ENCODE measurements at places on chromosomes 2 and 18.
A peak's percentile ranks its signal among the peaks of the same experiment; 100 is the strongest.

- no peak overlapping the region for H3K27ac ChIP-seq
- no peak overlapping the region for H3K4me3 ChIP-seq
- peaks cover 2% of the 10 kb centered on the region for H3K4me1 ChIP-seq
- no peak for DNase-seq
- H3K36me3 ChIP-seq = no peaks in the 10 kb centered on the region
Observed at GRCh38 chr2:43612944-43613343, 17.1 kb upstream of the THADA start.

- H3K36me3 ChIP-seq = no peaks in the 10 kb centered on the region
- no peak overlapping the region for H3K4me3 ChIP-seq
- no peak overlapping the region for H3K27ac ChIP-seq
- peaks cover 31% of the 10 kb centered on the region for H3K27me3 ChIP-seq
Observed at GRCh38 chr2:219628235-219628985, 980 bp downstream of the SLC4A3 start.

DNA sequence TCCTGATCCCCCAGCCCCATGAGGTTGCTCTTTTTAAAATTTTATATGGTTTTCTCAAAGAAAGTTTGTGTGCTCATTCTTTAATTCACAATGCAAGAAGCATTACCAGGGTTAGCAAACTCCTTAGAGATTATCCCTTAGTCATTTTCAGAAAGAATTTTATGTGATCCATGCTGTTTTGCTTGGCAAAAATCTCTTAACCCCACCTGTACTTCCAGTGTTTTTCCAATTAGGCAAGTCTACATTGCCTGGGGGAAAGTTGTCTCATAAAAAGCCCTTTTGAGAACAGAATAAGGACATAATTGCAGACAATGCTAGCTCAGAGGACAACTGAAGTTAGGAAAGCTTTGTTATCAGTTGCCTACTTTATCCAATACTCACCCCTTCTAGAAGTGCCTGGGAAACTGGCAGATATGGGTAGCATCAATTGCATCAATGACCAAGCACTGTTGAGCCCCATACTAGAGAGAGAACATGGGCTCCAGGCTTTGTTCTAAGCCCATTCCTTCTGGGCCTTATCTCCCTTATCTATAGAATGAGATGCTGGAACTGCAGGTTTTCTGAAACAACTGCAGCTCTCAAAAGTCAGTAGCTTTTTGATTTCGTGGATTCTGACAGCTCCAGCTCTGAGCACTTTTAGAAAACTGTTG lies 265.9 kb upstream of the SPHKAP start:
- DNase-seq = no peak
- no peaks in the 10 kb centered on the region for H3K4me1 ChIP-seq

DNA sequence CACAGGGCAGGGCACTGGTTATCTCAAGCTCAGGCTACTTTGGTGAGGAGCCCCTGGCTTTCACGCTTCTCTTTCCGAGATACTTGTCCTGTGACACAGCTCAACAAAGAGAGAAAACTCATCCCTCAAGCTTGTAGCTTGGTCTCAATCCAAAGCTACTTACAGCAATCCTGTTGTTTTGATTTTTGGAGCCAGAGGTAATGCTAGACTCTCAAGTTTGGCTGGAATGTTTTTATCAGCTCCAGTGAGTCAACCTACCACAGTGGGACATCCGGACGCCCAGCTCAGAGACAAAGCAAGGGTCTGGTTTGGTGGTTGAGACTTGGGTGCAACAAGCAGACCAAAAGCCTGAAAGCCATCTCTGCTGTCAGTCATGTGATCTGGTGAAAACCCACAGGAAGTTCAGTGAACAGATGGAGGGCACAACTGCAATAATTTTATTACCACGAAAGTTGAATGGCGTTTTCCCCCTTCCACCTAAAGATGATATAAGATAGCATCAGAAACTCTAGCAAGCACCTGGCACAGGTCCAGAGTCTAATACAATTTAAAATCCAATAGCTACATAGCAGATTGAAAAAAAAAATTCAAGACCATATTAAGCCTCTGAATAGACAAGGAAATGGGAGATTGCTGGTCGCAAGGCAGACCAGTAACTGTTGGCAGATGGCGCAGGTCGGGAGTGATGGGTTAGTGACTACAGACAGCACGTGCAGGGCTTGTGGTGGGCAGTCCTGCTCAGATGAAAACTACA lies 102.3 kb upstream of the SMAD7 start:
- H3K36me3 ChIP-seq = peaks cover 7% of the 10 kb centered on the region
- H3K27me3 ChIP-seq = no peaks in the 10 kb centered on the region
- no peak overlapping the region for H3K27ac ChIP-seq
- peaks cover 39% of the 10 kb centered on the region for H3K4me1 ChIP-seq
- DNase-seq = peak; percentile 46

- peak overlapping the region; percentile 38 for H3K4me3 ChIP-seq
- H3K27me3 ChIP-seq = no peaks in the 10 kb centered on the region
Observed at GRCh38 chr18:10530002-10530401, 4.2 kb downstream of the NAPG start.

DNA sequence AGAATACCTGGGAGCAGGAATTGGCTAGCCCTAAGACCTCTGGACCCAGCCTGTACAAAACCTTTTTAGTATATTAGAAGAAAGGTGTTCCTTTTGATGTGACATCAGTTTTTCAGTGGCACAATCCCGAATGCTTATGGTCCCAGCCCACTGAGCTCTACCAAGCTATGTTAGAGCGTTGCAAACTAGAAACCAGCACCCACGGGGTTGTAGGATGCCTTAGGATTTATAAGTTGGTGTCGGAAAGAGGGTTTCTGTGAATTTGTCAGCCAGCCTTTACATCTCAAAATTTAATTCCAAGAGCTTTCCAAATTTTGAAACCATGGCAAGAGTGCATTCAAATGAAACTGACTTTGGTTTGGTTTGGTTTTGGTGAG lies 499 bp upstream of the LMAN1 start:
- H3K4me1 ChIP-seq = peaks cover 34% of the 10 kb centered on the region
- no peaks in the 10 kb centered on the region for H3K27me3 ChIP-seq
- H3K4me3 ChIP-seq = peak overlapping the region; percentile 93
- H3K36me3 ChIP-seq = peaks cover 22% of the 10 kb centered on the region

GRCh38 chr2:207617011-207617671 lies 8.1 kb downstream of the METTL21A start:
- no peaks in the 10 kb centered on the region for H3K27me3 ChIP-seq
- no peak for DNase-seq
- no peak overlapping the region for H3K27ac ChIP-seq
- peaks cover 59% of the 10 kb centered on the region for H3K36me3 ChIP-seq

DNA sequence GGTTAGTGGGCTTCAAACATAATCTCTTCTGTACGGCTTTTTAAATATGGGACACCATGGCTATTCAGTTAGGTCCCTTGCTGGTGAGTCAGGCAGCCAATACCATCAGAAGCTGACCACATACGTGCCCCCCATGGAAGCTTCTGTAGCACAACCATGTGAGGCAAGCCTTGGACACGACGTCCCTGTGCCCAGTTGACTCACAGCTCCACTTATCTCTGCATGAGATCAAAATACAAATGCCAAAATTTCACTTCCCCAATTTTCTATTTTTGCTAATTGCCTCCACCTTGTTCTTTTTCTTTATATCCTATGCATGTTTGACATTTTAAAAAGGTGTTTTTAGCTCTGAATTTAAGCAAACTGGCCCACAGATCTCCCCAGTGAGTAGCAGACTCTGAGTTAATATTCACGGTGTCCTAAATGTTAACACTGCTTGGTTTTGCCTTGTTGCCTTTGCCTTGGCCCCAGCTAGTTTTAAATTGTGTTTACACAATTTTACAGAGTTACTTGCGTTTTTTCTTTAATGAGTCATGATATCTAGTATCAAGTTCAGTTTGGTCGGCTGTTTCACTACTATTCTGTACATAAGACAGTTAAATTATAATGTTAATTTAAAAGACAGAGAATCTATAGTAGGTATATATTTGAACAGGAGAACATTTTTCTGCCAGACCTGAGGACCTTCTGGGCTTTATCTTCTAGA lies 77.5 kb downstream of the CDCA7 start:
- H3K27ac ChIP-seq = no peak overlapping the region
- H3K27me3 ChIP-seq = peaks cover 39% of the 10 kb centered on the region
- DNase-seq = no peak
- H3K4me1 ChIP-seq = no peaks in the 10 kb centered on the region
- H3K36me3 ChIP-seq = no peaks in the 10 kb centered on the region
- no peak overlapping the region for H3K4me3 ChIP-seq

DNA sequence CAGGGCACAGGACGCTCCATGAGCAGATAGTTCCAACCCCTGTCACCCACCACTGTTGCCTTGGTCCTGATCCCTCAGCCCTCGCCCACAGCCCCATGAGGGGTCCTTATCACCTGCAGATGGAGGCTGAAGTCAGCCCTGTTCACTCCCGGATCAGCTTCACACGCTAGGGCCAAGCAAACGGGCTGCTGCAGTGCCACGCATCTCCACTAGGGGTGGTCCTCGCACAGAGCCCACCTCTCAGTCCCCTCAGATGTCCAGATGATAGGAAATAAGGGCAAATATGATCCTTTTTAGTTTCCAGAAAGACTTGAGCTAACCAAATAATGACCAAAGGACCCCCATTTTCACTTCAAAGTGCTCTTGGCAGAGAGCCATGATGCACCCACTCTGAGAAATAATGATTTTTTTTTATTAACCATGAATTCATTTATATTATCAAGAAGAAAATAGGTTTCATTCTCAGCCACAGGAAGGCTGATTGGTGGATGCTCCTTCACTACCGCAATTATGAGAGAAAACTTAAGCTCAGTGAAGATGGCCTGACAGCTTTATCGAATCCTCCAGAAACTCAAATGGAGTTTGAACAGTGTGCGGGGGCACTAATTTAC lies 71.9 kb upstream of the KLHL29 start:
- no peak overlapping the region for H3K4me3 ChIP-seq
- H3K36me3 ChIP-seq = no peaks in the 10 kb centered on the region
- no peak overlapping the region for H3K27ac ChIP-seq

- DNase-seq = no peak
- H3K27ac ChIP-seq = no peak overlapping the region
- no peaks in the 10 kb centered on the region for H3K36me3 ChIP-seq
- no peak overlapping the region for H3K4me3 ChIP-seq
- H3K4me1 ChIP-seq = peaks cover 10% of the 10 kb centered on the region
Observed at GRCh38 chr2:9235147-9236044, 28.8 kb downstream of the ASAP2 start.

GRCh38 chr2:31354837-31355236 lies 59.7 kb downstream of the XDH start:
- peaks cover 60% of the 10 kb centered on the region for H3K27me3 ChIP-seq
- no peak overlapping the region for H3K4me3 ChIP-seq
- no peak overlapping the region for H3K27ac ChIP-seq
- no peak for DNase-seq

GRCh38 chr2:15378148-15378908 lies 182.8 kb downstream of the NBAS start:
- no peak overlapping the region for H3K27ac ChIP-seq
- H3K36me3 ChIP-seq = peaks cover 42% of the 10 kb centered on the region
- H3K4me3 ChIP-seq = peak overlapping the region; percentile 6
- H3K27me3 ChIP-seq = no peaks in the 10 kb centered on the region

DNA sequence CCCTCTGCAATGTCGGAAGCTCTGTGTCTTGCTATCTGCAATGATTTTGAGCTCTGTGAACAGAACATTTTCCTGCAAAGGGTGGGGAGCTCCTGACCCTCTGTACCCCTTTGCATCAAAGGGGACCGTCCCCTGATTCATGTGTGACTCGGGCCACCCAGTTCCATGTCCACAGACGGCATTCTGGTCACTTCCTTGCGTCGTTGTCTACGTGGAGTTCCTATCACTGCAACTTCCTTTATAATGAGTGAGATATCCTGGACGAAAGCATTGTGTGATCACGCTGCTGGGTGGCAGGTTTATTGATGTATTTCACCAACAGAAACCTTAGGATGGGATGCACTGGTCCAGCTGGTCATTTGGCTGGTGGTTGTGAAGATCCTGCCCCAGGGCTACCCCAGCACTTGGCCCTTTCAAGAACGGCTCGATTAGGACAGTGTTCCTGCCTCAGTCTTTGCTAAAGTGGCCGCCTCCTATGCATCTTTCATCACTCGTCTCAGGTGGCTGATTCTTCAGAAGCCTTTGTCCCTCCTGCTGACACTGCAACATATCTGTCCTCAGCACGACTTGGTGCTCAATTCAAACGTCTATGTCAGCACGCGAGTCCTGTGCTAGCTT lies 202.7 kb downstream of the ACKR3 start:
- peaks cover 4% of the 10 kb centered on the region for H3K27me3 ChIP-seq
- H3K36me3 ChIP-seq = no peaks in the 10 kb centered on the region
- no peak overlapping the region for H3K27ac ChIP-seq
- no peak overlapping the region for H3K4me3 ChIP-seq

GRCh38 chr2:159077869-159078268 lies 109.4 kb downstream of the TANC1 start:
- no peak overlapping the region for H3K4me3 ChIP-seq
- H3K27ac ChIP-seq = no peak overlapping the region
- no peak for DNase-seq
- no peaks in the 10 kb centered on the region for H3K36me3 ChIP-seq

- no peaks in the 10 kb centered on the region for H3K27me3 ChIP-seq
- no peak overlapping the region for H3K27ac ChIP-seq
- no peaks in the 10 kb centered on the region for H3K4me1 ChIP-seq
- DNase-seq = no peak
- H3K4me3 ChIP-seq = no peak overlapping the region
Observed at GRCh38 chr2:67627456-67628207, 230.5 kb downstream of the ETAA1 start.

DNA sequence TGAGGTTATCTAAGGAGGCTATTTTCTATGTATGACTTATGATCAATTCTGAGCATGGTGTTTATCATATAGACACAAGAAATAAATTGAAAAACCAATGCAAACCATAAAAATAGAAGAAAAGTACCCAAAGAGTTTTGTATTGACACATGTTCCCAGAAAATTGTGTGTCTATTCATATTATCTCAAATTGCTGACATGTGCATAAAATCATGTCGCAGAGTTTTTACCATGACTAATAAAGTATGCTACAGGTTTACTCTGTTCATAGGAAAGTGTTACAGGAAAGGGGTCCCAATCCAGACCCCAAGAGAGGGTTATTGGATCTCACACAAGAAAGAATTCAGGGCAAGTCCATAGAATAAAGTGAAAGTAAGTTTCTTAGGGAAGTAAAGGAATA lies 290.7 kb upstream of the NRXN1 start:
- no peaks in the 10 kb centered on the region for H3K36me3 ChIP-seq
- no peaks in the 10 kb centered on the region for H3K4me1 ChIP-seq
- no peaks in the 10 kb centered on the region for H3K27me3 ChIP-seq

GRCh38 chr2:129753261-129753660 lies 226.2 kb upstream of the RAB6C start:
- no peak overlapping the region for H3K4me3 ChIP-seq
- no peaks in the 10 kb centered on the region for H3K27me3 ChIP-seq
- DNase-seq = no peak
- H3K27ac ChIP-seq = no peak overlapping the region
- no peaks in the 10 kb centered on the region for H3K36me3 ChIP-seq
- H3K4me1 ChIP-seq = no peaks in the 10 kb centered on the region

Data from activated CD4-positive, alpha-beta memory T cell treated with anti-CD3 and anti-CD28 coated beads, Interleukin-2, amount 10 ng/mL, durations not matched to agents 7 days and 5 days (primary cell).